WTC11 (cell line): ENCODE measurements at places on chromosomes 5 and 9.

- no peak for DNase-seq
- H3K27ac ChIP-seq, result no peak overlapping the region
- no peak overlapping the region for H3K4me3 ChIP-seq
- H3K36me3 ChIP-seq, result no peaks in the 10 kb centered on the region
- H3K27me3 ChIP-seq, result no peaks in the 10 kb centered on the region
- H3K4me1 ChIP-seq, result no peaks in the 10 kb centered on the region
These were observed 530.2 kb upstream of the FAM174A start for GRCh38 chr5:100004969-100005368.

GRCh38 chr9:110919609-110920008 is 118.7 kb downstream of the LPAR1 start:
- peaks cover 4% of the 10 kb centered on the region for H3K4me1 ChIP-seq
- H3K27ac ChIP-seq, result no peak overlapping the region

DNA sequence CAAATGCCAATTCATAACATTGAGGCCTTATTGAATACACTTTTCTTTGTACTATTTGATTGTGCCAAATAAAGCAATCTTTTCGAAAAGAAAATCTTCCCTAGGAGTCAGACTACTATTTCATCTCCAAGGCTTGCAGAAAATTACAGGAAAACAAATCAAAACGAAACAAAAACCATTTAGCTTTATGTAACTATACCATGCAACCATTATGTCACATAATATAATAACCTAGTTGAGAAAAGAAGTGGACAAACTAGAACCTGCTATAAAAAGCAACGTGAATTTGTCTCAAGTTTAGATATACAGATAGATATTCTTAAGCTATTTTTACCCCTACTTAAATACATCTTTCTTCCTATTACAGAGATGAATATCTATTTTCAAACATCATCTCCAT is 18.0 kb downstream of the HTR4 start:
- no peaks in the 10 kb centered on the region; the same call in 1 of the 2 replicates for H3K27me3 ChIP-seq
- 0 out of 2 replicates have a peak, but pooled peaks cover 3% of the 10 kb centered on the region for H3K4me1 ChIP-seq
- H3K4me3 ChIP-seq, result no peak overlapping the region
- DNase-seq, result no peak
- H3K36me3 ChIP-seq, result no peaks in the 10 kb centered on the region

- no peaks in the 10 kb centered on the region for H3K27me3 ChIP-seq
- H3K27ac ChIP-seq, result no peak overlapping the region
- H3K4me3 ChIP-seq, result no peak overlapping the region
- no peak for DNase-seq
- no peaks in the 10 kb centered on the region for H3K36me3 ChIP-seq
These were observed 445.9 kb downstream of the NTRK2 start for GRCh38 chr9:85115473-85115872.

DNA sequence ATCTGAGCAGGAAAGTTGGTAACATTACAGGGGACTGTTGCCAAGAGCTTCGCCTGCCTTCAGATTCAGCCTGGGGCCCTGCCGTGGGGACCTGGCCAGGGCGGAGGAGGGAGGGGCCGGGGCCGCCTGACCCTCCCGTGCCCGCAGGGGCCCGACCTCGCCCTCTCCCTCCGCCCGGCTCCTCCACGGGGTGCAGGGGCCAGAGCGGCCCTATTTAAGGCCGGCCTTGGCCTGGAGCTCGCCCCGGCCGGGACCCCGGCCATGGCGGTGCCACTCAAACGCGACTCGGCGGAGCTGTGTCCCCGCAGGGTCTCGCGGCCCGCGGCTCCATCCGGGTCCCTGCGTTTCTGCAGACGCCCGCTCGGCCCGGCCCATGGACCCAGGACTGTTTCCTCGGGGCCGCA is 757 bp downstream of the TMEM250 start:
- no peak overlapping the region for H3K27ac ChIP-seq
- no peaks in the 10 kb centered on the region for H3K36me3 ChIP-seq
- peak overlapping the region; percentile 66 for H3K4me3 ChIP-seq

GRCh38 chr5:12623408-12623807 is 719.2 kb upstream of the CTNND2 start:
- H3K4me1 ChIP-seq, result peaks cover 75% of the 10 kb centered on the region
- H3K27ac ChIP-seq, result peak overlapping the region; percentile 96
- peak; percentile 17 for DNase-seq
- no peaks in the 10 kb centered on the region for H3K27me3 ChIP-seq
- H3K36me3 ChIP-seq, result peaks cover 55% of the 10 kb centered on the region

GRCh38 chr5:18888821-18889220 is 1099.2 kb downstream of the CDH18 start:
- H3K4me1 ChIP-seq, result no peaks in the 10 kb centered on the region
- 0 out of 2 replicates have a peak, but pooled peaks cover 5% of the 10 kb centered on the region for H3K36me3 ChIP-seq
- H3K27ac ChIP-seq, result no peak overlapping the region
- DNase-seq, result no peak
- no peaks in the 10 kb centered on the region for H3K27me3 ChIP-seq

- no peak for DNase-seq
- H3K4me3 ChIP-seq, result no peak overlapping the region
- no peak overlapping the region for H3K27ac ChIP-seq
- peaks cover 21% of the 10 kb centered on the region for H3K36me3 ChIP-seq
- no peaks in the 10 kb centered on the region for H3K27me3 ChIP-seq
- no peaks in the 10 kb centered on the region for H3K4me1 ChIP-seq
These were observed 142.9 kb downstream of the NR2F1-AS1 start for GRCh38 chr5:93438124-93438523.

DNA sequence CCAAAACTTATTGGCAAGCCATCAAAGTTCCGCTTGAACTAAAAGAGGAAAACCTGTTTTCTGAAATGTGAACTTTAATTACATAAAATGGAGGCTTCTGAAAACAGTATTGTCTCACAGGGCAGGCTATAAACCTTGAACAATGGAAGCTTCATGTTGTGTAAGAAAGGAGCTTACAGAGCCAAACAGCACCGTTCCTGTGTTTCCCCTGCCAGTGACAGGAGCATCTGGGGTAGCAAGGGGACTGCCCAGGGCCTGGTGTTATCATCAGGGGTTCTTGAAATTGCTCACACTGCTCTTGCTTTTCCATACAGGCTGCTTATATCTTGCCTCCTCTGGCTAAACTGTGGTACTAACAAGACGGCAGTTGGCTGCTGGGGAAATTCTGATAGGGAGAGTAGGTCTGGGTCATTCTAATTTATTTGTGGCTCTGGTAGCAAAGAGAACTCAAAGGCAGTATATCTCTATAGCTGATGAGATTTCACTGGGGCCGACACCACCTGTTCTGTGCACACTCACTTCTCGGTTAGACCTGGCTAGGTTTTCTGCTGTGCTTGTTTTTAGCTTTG is 40.4 kb downstream of the BASP1 start:
- H3K36me3 ChIP-seq, result peaks cover 43% of the 10 kb centered on the region
- H3K27ac ChIP-seq, result no peak overlapping the region
- peaks cover 65% of the 10 kb centered on the region for H3K4me1 ChIP-seq
- no peak overlapping the region for H3K4me3 ChIP-seq
- no peaks in the 10 kb centered on the region for H3K27me3 ChIP-seq

DNA sequence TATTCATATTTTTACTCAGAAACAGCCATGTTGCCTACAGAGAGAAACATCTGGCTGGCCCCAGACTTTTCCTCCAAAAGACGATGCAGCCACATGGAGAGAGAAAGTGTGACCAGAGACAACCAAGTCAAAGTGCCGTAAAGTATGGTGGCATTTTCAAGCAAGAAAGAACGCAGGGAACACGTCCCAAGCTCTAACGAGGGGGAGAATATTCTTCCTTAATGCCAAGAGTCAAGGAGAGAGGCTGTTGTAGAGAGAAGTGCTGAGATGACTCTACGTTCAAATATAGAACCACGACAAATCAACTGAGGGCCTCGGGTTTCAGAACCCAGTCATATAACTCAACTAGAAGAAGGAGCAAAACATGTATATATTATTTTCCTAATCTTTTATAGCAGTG is 55.9 kb downstream of the FNBP1 start:
- peak overlapping the region; percentile 48; the same call in 1 of the 2 replicates for H3K27ac ChIP-seq
- no peak for DNase-seq
- no peak overlapping the region for H3K4me3 ChIP-seq
- peaks cover 2% of the 10 kb centered on the region for H3K36me3 ChIP-seq
